ENCODE measurements at places on chromosomes 1 and 21.

- peak; percentile 63 for DNase-seq
Observed at GRCh38 chr1:201792534-201793305, 36.2 kb upstream of the IPO9 start.

GRCh38 chr1:35564037-35564883 lies 6.7 kb downstream of the NCDN start:
- peak; percentile 50 for DNase-seq

DNA sequence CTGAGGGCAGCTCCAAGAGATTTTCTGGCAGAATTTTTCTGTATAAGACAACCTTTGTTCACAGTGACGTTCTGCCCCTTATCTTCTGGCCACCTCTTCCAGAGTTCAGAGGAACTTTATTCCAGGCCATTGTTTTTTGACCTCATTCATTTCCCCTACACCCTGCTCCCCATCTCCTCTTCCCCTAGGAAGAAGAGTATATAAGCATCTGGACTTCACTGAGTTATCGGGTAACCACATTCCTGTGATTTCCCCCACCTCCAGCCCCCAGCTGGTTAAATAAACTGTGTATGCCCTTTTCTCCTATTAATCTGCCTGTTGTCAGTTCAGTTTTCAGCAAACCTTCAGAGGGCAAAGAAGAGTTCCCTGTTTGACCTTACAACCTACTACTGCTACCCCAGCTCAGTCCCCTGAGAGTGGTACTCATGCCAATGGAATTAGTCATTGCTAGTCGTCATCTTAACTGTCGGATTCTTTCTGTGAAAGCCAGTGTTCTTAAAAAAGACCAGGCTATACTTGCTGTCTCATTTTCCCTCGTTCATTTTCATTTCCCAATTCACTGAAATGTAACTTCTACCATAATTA lies 14.3 kb upstream of the ALG14 start:
- peak; percentile 37 for DNase-seq

GRCh38 chr1:228149406-228150119 lies at the start of gene GJC2:
GJC2 (plus strand) TSS chr1:228149930; CDS start chr1:228157759, 7,829 bp downstream.
- DNase-seq: no peak

- no peak for DNase-seq
Observed at GRCh38 chr1:115651391-115651790, 9.6 kb downstream of the VANGL1 start.

DNA sequence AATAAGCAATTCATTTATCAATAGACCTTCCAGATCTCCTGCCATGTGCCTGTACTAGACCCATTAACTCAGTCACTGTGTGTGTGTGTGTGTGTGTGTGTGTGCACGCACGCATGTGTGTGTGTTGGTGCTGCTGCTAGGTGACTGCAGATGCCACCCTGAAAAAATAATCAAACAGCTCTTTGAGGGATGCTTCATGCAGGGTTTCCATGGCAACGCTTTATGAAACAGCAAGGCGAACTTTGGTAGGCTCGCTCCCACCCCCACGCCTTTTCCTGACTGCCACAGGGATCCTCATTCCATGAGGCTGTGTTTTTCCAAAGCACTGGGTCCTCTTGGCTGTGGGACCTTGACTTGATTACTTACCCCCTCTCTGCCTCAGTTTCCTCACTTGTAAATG lies 94.0 kb downstream of the HMGB4 start:
- DNase-seq: no peak

DNA sequence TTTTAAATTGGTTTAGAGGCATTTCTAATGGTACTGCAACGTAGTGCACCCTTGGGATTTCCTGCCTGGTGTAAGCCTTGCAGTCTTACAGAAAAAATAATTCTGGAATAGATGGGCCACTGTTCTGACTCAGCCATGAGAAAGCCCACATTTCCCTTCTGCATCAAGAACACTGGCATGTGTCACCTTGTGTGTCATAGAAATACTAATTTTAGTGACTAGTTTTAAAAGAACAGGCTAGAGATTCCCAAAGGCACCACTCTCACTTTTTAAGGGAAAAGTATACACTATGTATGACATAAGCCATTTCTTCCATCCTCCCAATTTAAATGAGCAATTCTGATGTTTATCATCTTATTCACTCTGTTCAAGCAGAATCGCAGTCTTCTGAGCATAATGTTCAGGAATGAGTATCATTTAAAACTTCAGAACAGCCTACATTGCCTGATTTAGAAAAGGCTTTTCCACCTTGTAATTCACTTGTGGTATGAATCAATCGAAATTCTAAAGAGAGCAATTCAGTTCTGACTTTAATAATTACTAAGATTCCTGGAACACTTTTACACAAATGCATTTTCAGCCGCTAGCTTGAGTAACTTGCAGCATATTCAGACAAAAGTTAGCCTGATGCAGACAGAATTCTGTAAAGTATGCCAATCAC lies 18.8 kb downstream of the RGS13 start:
- DNase-seq: no peak

DNA sequence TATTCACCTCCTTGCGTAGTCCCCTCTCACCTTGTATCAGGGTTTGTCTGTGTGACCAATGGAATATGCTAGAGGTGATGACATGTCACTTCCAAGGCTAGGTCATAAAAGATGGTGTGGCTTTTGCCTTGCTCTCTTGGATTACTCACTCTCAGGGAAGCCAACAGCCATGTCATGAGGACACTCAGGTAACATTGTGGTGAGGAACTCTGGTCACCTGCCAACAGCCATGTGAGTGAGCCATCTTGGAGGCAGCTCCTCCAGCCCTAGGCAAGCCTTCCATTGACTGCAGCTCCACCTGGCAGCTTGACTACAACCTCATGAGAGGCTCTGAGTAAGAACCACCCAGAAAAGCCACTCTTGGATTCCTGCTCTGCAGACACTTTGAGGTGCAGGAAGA lies 11.0 kb upstream of the HEYL start:
- no peak for DNase-seq

DNA sequence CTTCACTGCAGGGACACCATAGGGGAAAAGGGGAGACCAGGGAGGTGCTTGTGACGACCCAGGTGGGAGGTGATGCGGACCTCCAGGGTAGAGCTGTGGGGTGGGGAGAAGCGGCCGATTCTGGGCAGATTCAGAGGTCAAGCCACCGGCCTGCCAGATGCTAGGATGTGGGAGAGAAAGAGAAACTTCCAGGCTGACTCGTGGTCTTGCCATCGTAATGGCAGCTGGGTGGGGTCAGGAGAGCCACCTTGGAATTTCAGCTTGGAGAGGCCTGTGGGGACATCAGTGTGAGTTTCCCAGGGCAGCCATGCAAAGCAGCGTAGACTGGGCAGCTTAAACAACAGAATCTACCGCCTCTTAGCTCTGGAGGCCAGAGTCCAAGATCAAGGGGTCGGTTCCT lies 258.0 kb upstream of the VAMP3 start:
- DNase-seq: no peak

- DNase-seq: no peak
Observed at GRCh38 chr1:160874935-160875334, 10.0 kb downstream of the ITLN1 start.

DNA sequence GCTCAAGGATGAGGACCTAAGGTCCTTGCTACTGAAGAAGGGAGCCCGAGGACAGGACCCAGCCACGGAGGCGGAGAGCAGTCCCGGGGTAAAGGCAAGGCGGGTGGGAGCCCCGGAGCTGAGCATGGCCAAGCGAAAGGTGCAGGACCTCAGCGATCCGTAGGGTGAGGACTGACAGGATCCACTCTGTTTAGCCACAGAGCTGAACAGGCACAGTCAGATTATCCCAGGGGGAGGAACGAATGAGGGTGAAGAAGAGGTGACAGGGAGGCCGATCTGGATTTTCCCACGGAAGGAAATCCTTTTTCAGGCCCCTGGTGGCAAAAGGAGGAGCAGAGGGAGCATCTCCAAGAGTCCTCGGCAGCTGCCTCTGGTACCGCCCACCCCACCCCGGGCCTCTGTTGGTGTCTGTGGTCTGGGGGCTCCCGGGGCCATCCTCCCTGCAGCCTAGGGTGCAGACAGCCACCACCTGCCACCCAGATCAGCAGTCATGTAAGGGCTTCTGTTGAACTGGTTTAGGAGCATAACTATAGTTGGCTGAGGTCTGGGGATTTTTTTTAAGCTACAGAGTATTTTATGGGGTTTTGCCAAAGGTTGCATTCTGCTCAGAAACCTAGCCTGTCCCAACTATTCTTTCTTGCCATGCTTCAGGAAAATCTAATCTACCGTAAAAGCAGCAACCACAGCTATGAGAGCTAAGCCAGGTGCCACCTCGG lies 32.3 kb upstream of the LBR start:
- DNase-seq: no peak

GRCh38 chr1:81756872-81757271 lies 43.9 kb upstream of the ADGRL2 start:
- DNase-seq: no peak

- DNase-seq: no peak
Observed at GRCh38 chr1:13725714-13726175, 25.8 kb downstream of the PRDM2 start.

- DNase-seq: no peak
Observed at GRCh38 chr21:18340387-18340942, 63.1 kb downstream of the TMPRSS15 start.

DNA sequence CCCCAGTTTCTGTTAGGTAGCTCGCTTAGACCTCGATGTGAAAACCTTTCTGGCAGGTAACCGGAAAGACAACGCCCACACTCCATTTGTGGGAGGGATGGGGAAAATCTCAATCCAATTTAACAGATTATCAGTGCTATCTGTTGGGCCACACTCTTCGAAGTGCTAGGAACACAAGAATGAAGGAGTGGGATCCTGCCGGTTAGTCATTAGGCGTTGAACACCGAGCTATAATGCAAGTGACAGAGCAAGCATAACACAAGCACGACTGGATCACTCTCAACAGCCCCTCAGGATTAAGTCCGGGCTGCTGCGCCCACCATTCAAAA lies 531 bp downstream of the SNIP1 start:
- DNase-seq: no peak

GRCh38 chr21:27515676-27516075 lies 548.8 kb upstream of the ADAMTS5 start:
- DNase-seq: no peak

DNA sequence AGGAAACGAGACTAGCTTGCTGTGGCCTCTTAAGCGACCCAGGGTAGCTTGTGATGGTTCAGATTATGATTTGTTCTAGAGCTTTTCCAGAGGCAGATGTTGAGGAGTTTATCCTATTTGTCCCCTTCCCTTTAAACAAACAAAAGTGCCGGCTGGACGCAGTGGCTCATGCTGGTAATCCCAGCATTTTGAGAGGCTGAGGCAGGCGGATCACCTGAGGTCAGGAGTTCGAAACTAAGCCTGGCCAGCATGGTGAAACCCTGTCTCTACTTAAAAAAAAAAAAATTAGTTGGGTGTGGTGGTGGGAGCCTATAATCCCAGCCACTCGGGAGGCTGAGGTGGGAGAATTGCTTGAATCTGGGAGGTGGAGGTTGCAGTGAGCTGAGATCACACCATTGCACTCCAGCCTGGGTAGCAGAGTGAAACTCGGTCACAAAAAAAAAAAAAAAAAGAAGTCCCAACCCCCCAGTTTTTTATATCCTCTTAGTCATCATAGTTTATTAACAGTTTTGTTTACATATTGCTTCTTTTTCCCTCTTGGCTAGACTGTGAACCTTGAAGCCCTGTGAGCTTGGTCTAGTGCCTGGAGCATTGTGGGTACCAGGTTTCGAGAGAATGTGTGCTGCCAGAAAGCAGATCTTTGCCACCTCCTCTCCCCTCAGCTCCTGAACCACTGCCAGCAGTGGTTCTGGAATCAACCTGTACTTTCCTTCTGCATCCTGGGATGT lies 29.8 kb downstream of the MAPKAPK2 start:
- DNase-seq: no peak

GRCh38 chr1:36125129-36125991 lies at the start of gene COL8A2:
COL8A2 (minus strand) TSS chr1:36125222; CDS start chr1:36100242, 24,980 bp downstream.
- DNase-seq: no peak

- no peak for DNase-seq
Observed at GRCh38 chr1:47650611-47651010, 212.8 kb downstream of the FOXD2 start.

DNA sequence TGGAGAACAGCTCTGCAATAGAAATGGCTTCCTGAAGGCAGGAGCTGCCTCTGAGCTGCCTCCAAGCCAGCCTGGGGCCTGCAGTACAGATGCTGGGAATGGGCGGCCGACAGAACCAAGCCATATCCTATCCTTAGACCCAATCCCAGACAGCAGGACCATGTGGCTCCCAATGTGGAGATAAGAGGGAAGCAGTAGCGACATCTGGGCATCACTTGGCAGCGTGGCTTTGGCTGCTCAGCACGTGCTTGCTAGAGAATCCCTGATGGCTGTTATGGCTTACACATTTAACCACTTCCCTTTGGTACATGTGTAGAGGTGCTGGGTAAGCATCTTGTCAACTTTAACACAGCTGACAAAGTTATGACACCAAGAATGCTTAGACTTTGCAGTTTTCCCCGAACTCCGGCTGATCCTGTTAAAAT lies 87.7 kb downstream of the MAN1C1 start:
- DNase-seq: peak; percentile 41

DNA sequence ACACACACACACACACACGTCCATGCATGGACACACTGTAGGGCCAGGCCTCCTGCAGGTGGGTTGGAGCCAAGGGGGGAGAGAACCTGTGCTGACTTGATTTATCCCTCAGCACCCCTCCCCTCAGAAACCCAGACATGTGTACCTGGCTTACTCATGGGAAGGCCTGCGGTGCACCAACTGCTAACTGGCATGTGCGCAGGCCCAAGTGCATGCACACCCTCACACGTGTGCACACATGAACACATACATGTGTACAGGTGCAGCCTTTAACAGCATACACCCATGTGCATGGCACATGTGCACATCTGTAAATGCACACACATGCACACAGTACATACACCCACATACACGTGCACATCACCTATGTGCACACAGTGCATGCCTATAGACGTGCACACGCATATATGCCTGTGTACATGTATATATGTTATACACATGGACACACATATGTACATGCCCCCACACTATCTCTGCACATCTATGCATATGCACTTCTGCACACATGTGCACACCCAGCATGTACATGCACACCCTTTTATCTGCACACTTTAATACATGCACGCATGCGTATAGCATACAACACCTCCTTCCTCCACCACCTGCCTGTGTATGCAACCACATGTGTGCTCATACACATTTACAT lies 67.5 kb downstream of the TRIM11 start:
- DNase-seq: no peak

GRCh38 chr1:101139130-101139529 lies 97.7 kb upstream of the S1PR1 start:
- no peak for DNase-seq

GRCh38 chr1:204149635-204150565 lies 1.9 kb downstream of the ETNK2 start:
- DNase-seq: no peak

GRCh38 chr1:190391582-190391981 lies 86.1 kb downstream of the BRINP3 start:
- no peak for DNase-seq

GRCh38 chr21:23694390-23694789 lies 1912.9 kb downstream of the MRPL39 start:
- DNase-seq: no peak

DNA sequence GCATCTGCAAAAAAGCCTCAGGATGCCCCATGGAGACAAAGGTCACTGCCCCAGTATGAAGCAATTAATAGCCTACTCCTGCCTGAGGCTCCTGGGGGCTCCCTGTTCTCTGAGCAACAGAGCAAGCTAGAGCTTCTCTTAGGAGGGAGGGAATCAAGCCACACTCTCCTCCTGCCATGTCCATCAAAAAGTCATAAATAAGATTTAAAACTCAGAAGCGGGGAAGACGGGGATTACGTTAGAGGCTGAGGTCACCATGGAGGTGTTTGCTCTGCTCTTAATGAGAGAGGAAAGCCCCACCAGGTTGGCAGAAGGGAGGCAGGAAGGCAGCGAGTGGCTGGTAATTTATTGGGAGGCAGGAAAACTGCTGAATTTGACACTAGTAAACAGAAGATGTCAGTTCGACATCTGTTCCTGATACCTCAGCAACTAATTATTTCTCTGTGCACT lies 98.4 kb upstream of the TNR start:
- DNase-seq: peak; percentile 85
